ENCODE measurements at places on chromosomes 1 and 21.

DNA sequence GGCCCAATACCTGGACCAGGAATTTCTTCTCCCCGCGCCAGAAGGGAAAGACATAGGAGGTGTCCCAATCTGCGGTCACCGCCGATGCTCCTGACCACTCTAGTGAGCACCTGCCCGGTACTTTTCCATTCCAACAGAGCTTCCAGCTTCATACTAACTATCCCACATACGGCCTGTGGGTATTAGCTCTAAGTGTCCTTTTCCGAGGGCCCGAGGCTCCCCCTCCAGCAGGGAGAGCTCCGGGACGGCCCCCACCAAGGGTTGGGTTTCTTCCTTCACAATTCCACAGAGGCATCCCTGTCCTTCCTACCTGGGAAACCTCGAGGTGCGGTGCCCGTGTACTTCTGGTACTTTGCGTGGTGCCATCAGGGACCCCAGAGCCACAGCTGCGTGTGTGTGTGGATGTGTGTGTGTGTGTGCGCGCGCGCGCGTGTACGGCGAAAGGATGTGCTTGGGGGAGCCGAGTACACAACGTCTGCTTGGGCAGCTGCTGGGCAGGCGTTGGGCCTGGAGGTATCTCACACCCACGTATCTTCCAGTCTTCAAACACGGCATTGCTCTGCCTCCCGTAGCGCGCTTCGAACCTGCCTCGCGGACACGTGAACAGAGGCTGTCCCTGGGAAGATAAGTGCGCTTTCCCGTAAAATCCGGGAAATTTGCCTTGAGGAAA lies 2.4 kb upstream of the SIM2 start:
- DNase-seq, result no peak

DNA sequence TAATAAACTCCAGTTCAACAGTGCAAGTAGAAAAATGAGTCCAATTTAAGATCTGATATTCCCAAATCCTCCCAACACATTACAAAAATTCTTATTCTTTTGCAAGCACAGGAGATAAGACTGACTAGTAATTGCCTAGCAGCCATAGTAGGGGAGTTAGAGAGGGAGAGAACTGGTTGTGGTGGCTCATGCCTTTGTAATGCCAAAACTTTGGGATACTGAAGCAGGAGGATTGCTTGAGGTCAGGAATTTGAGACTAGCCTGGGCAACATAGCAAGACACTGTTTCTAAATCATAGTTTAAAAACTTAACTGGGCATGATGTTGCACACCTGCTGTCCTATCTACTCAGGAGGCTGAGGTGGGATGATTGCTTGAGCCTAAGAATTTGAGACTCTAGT lies 26.7 kb upstream of the PAPPA2 start:
- no peak for DNase-seq

DNA sequence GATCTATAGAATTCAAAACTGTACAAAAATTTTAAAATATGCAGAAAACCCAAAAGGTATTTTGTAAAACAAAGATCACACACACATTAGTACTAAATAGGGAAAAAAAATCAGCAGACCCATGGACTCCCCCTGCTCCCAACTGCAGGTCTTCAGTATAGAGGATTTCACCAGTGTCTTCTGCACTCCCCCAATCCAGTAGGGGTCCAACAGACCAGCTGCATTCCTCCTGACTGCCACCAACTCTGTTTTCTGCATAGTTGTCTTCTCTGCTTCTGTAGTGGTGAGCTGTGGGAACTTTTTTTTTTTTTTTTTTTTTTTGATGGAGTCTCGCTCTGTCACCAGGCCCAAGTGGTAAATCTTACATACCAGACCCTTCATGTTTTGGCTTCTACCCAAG lies 21.9 kb downstream of the CLCA2 start:
- DNase-seq, result no peak

DNA sequence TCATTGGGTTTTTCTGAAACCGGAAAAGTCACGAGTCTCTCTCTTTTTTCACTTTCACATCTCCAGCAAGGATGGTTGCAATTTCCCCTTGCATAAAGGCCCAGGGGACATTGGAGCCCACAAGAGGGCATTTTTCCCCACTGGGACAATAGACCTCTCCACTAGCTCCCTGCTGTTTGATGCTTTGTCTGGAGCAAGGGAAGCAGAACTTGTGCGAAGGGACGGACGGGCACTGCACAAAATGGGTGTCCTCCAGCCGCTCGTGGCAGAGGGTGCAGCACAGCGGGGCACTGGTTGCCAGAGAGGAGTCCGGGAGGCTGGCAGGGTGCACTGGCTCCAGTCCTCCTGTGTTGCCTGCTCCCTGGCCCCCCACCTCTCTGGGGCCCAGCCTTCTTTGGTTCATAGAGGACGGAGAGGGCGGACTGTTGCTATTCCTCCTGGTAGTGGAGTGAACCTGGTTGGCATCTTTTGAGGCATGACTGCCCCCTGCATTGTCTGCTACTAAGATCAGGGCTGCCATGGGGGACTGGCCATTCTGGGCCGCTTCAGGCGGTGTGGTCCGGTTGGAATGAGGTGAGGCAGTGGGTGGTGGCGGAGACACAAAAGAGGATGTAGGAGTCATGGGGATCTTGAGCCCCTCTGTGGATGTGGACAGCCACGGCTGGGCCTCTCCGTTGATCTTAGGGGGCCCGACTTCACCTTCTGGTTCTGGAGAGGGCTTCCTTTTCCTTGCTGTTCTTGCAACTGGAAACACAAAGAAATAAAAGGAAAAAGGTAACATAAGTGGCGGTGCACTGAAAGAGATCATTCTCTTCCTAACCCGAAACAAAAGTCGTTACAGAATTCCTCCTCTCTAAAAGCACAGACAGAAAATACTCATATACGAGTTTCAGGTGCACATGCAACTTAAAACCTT lies 2.6 kb downstream of the IRF2BP2 start:
- no peak for DNase-seq

DNA sequence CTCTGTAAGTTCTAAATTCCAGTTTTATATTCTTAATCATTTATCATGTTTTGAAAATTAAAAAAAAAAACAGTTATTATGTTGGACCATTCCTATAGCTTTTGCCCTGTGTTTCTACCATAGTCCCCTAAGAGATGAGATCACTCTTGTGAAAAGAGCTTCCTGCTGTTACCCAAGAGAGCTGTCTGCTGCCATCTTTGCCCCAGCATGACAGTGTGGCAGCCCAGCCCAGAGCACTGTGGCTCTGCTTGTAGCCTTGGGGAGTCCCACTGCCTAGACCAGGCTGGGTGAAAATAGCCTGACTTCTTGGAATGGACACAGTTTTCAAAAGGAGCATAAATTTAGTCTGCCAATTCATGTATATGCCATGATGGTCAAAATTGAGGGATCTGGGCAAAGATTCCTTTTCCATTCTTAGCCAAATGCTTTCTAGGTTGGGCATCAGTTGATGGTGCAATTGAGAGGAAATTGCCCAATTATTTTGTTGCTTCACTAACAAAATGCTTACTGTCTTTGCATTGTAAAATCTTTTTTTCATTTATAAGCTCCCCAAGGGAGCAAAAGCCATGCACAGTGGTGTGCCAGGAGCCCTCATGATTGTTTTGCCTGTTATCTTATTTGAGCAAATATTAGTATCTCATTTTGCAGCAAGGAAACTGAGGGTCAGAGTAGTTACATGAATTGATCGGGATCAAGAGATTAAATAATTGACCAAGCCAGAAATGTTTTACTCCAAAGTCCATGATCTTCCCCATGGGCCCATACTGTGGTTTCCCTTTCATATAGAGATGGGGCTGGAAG lies 72.8 kb downstream of the ETS2 start:
- no peak for DNase-seq

DNA sequence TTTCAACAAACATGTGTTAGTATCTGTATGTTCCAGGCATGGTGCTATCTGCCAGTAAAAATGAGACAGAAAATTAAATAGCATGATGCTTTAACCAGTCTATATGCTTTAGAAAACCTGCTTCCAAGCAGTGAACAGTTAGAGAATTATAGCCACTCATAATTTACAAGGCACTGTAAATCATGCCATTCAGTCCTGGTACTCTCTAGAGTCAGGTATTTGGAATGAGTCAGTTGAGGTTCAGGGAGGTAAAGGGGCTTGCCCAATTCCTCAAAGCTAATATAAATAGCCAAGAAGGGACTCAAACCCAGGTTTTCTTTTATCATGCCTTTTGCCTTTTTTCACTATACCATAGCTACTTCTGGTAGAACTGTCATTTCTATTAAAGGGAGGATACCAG lies 184.4 kb downstream of the NFIA start:
- no peak for DNase-seq

- no peak for DNase-seq
These were observed 956 bp downstream of the CPLANE2 start for GRCh38 chr1:16235944-16236510.

- DNase-seq, result no peak
These were observed 7.5 kb upstream of the TP53BP2 start for GRCh38 chr1:223853275-223853674.

GRCh38 chr1:9425859-9426258 lies 113.4 kb upstream of the SLC25A33 start:
- no peak for DNase-seq

- DNase-seq, result no peak
These were observed 45.1 kb downstream of the CRP start for GRCh38 chr1:159669338-159669737.

- DNase-seq, result no peak
These were observed 21.0 kb upstream of the IFFO2 start for GRCh38 chr1:18977428-18977827.

DNA sequence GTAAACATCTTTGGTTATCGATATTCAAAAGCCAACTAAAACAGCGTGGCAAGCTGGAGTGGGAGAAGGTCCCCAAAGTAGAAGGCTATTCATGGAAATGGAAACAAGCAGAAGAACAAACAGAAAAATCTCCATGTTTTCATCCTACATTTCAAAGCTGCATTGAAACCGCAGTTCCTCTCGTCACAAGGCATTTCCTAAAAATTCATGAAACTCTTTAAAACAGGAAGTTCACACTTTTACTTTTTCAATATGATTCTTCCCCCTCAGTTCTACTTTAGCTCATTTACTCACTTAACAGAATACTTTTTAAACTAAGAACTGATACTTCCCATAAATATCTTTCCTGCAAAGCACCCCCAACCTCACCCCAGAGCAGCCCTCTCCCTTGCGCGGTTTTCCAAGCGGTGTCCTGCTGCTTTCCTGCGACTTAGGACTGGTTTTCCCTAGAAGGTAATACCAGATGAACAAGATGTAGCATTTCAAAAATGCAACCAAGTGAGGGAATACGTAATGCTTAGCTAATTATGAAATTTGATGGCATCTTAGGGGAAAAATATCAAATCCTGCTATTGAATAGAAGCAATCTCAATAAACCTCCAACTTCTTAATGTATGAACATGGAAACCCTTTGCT lies 228.3 kb upstream of the PKN2 start:
- no peak for DNase-seq

DNA sequence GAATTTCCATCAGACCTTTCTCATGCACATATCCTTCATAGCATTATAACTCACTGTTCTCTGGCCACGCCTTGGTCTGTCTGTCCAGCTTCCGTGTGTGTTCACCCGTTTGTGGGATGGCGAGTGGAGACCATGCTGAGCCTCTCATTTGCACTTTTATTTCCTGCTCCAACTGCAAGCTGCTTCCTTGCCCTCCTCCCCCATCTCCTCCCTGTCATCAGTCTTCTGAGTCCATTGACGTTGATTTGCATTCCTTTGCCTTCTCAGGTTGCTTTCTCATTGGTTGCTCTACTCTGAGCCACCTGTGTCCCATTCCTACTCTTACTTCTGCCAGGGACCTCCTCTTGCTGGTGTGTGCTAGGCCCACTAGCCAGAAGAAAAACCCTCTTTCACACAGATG lies 146.4 kb downstream of the NOS1AP start:
- DNase-seq, result peak; percentile 55

GRCh38 chr1:154157520-154158306 lies 2.8 kb upstream of the NUP210L start:
- no peak for DNase-seq

DNA sequence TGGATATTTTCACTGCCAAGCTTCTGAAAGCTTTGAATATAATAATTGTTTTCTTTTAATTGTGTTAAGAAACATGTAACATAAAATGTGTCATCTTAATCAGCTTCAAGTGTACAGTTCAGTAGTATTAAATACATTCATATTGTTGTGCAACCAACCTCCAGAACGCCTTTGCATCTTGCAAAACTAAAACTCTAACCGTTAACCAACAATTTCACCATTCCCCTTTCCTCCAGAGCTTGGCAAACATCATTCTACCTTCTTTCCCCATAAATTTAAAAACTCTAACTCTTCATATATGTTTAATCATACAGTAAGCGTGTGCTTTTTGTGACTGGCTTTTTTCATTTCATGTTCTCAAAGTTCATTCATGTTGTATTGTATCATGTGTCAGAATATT lies 2.1 kb downstream of the MNDA start:
- no peak for DNase-seq

GRCh38 chr1:27418326-27419185 lies 26.1 kb downstream of the GPR3 start:
- peak; percentile 82 for DNase-seq

DNA sequence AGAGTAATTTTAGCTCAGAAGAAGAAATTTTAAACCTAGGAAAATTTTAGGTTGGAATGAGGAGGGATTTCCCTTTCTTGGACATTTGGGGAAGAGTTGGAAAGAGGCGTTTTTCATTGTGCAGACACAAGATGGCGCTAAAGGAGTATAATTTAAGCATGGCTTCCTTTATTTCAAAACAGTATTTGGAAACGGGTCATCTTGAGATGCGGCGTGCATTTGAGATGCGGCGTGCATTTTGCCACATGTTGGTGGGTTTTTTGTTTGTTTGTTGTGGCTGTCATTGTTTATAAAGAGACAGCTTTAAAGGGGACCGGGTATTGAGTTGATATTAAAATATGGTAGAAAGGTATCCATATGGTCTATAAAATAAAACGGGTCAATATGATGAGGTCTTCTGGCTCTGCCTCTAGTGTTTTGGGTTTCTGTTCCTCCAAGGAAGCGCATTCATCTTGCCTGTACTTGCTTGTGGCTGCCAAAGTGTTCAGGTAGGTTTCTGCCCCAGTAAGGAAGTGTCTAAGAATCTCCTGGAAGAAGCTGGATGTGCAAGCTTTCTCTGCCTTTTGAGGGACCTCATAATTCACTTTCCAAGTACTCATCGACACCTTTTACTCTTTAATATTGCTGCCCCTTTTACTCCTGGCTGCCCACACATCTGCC lies 210.3 kb downstream of the SLC35F3 start:
- no peak for DNase-seq
